Stimulated activated naive B cell treated with anti-CD40 and anti-IgM and Interleukin-4, amounts not matched to agents 10 μg/mL and 1 μg/mL and 100 μg/mL, for 72 hours (primary cell): ENCODE measurements at places on chromosomes 1 and 21.
A peak's percentile ranks its signal among the peaks of the same experiment; 100 is the strongest.

- H3K4me1 ChIP-seq: peaks cover 34% of the 10 kb centered on the region
- DNase-seq: no peak
- H3K27me3 ChIP-seq: no peaks in the 10 kb centered on the region
- H3K4me3 ChIP-seq: no peak overlapping the region
- H3K36me3 ChIP-seq: peaks cover 26% of the 10 kb centered on the region
- peak overlapping the region; percentile 27 for H3K27ac ChIP-seq
Observed at GRCh38 chr1:205800981-205801703, 11.9 kb downstream of the SLC41A1 start.

- no peak for DNase-seq
- no peak overlapping the region for H3K27ac ChIP-seq
- H3K27me3 ChIP-seq: no peaks in the 10 kb centered on the region
- H3K36me3 ChIP-seq: peaks cover 31% of the 10 kb centered on the region
Observed at GRCh38 chr1:161131523-161132409, 701 bp downstream of the DEDD start.

DNA sequence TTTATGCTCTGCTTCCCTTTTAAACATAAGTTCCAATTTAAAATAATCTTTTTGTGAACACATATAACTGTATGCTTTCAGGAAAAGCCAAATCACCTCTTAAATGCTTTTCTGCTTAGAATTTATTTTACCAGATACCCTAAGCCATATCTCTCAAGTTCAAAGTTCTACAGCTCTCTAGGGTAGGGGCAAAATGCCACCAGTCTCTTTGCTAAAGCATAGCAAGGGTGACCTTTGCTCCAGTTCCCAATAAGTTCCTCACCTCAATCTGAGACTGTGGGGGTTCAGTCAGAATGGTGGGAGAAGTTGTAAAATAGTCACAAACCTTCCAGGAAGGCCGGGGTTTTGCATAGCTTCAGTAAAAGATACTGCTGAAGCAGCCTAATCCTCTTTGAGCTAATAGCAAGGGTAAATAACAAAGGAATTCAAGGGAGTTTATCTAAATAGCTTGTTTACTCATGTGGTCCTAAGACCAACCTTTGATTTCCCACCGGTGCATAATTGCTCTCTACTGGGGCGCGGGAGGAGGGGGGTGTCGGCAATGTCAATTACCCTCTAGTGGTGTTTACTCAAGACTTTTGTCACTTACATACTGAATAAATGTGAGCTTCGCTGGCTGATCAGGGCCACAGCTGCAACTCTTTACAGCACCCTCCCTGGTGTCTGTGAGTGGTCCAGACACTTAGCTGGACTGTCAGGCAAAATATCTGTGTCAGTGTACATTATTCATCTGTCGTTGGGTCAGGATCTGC is 1376.2 kb downstream of the NCAM2 start:
- no peak overlapping the region for H3K4me3 ChIP-seq
- no peak overlapping the region for H3K27ac ChIP-seq
- DNase-seq: no peak
- H3K27me3 ChIP-seq: peaks cover 9% of the 10 kb centered on the region

DNA sequence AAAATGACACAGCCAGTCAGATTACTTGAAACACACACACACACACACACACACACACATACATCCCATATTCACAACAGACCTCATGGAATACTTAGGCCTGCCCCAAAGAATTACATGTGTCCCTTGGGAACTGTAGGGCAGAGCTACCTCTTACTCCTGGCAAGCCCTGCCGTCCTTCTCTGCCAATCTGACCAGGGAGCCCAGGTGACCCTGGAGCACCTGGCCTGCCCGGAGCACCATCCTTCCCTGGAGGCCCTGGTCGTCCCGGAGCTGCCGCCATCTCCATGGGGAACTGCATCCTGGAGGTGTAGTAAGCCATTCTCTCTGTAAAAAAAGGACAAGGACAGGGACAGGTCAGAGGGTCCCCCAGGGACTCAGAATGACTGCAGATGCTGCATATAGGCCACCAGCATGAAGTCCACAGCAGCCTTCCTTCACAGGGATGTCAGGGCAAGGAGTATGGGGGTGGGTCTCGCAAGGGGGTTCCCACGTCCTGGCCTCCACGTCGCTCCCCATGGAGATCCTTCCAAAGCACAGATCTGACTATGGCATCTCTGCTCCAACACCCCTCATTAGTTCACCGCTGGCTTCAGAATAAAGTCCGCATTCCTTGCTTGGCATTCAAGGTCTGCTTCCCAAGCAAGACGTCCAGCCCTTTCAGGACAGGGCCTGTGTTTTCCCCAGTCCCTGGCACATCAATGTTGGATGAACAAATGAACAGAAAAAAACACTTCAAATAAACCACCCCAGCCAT is 9.2 kb upstream of the PEF1 start:
- no peaks in the 10 kb centered on the region for H3K4me1 ChIP-seq
- H3K27me3 ChIP-seq: peaks cover 22% of the 10 kb centered on the region
- DNase-seq: no peak
- no peak overlapping the region for H3K4me3 ChIP-seq
- H3K36me3 ChIP-seq: peaks cover 5% of the 10 kb centered on the region
- no peak overlapping the region for H3K27ac ChIP-seq

DNA sequence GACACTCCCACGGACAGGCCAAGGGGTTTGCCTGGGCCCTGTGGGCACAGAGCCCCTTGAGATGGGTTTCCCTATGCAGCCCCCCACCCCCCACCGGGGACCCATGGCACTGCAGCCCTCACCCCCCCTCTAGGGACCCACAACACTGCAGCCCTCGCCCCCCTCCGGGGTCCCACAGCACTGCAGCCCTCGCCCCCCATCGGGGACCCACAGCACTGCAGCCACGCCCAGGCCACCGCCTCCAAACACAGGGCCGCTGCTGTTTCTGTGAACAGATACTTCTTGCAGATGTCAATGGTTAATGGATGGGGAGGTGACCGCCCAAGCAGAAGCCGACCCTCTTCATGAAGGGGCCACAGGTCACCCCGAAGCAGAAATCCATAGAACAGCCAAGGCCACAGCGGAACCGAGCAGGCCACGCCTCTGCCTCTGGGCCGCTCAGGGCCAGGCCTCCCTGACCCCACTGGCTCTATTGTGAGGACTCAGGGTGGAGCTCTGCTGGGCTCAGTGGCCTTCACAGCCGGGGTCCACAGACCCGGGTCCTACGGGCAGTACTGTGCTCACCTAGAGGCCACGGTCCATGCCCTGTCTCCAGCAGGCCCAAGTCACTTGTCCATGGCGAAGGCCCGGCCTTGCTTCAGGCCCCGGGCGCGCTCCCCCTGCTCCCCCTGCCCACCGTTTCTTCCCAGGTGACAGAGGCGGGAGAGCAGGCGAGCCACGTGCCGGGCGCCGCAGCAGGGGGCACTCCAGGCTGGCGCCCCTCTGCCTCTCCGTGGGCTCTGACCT is 4.1 kb upstream of the POFUT2 start:
- H3K36me3 ChIP-seq: peaks cover 3% of the 10 kb centered on the region
- no peak overlapping the region for H3K4me3 ChIP-seq
- H3K27me3 ChIP-seq: peaks cover 24% of the 10 kb centered on the region
- peaks cover 27% of the 10 kb centered on the region for H3K4me1 ChIP-seq

GRCh38 chr1:117173006-117173405 is 37.7 kb downstream of the VTCN1 start:
- H3K4me3 ChIP-seq: no peak overlapping the region
- H3K36me3 ChIP-seq: no peaks in the 10 kb centered on the region
- no peaks in the 10 kb centered on the region for H3K27me3 ChIP-seq
- H3K27ac ChIP-seq: no peak overlapping the region
- no peaks in the 10 kb centered on the region for H3K4me1 ChIP-seq

GRCh38 chr1:116372191-116372590 is 853 bp upstream of the ATP1A1 start:
- peak overlapping the region; percentile 94 for H3K4me3 ChIP-seq
- H3K27ac ChIP-seq: no peak overlapping the region
- DNase-seq: no peak

DNA sequence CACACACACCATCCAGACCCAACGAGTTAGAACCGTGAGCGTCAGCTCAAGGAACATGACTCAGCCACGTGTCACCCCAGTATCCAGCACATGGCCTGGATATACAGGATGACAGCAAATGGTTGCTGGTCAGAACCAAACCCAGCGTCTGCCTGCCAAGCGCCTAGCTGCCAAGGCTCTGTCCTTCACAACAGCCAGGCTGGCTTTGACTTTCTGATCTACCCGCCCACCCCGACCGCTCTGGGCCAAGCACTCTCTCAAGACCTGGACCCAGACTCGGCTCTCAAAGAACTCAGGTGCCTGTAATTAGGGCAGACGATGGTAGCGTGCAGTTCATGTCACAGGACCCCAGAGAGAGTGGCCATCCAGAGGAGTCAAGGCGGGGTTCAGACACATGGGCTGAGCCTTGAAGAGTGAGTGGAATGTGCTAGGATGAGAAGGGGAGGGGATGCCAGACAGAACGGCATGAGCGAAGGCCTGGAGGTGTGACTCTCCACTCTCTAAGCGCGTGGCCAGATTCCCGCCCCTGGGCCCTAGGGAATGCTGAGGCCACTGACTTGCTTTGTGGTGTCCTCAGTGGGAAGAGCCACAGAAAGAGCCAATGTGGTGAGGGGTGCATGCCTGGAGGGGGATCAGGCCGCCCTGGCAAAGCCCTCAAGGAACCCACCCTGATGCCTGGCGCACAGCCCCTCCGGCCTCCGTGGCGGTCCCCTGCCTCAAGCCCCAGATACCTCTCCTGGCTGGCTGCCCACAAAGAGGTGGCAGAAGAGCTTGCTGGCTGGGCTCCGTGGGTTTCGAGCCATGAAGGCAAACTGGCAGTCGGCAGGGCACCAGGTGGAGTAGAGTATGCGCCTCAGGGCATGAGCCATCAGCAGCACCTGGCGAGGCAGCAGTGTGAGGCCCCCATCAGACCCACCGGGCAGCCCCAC is 7.0 kb downstream of the SH2D5 start:
- H3K27me3 ChIP-seq: peaks cover 43% of the 10 kb centered on the region
- H3K27ac ChIP-seq: no peak overlapping the region
- no peak for DNase-seq
- no peak overlapping the region for H3K4me3 ChIP-seq
- no peaks in the 10 kb centered on the region for H3K36me3 ChIP-seq
- H3K4me1 ChIP-seq: peaks cover 8% of the 10 kb centered on the region

DNA sequence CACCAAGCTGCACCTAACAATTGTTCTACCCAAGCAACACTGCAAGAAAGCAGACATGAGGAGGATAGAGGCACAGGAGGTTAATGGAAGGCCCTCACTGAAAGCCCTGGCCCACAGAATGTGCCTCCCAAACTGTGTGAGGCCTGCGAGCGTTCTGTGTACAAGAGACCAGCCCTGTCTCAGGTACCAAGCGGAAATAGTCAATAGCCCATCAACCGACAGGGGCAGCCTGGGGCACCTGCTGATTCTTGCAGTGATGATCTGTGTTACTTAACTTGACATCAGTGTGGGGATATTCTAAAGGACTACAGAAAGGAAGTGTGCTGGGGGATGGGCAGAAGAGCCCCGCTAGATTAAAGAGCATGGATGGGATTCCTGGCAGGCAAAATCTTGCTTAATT is 392.4 kb downstream of the KCNH1 start:
- no peaks in the 10 kb centered on the region for H3K4me1 ChIP-seq
- no peak for DNase-seq
- no peak overlapping the region for H3K4me3 ChIP-seq
- H3K27ac ChIP-seq: no peak overlapping the region
- H3K27me3 ChIP-seq: peaks cover 13% of the 10 kb centered on the region

DNA sequence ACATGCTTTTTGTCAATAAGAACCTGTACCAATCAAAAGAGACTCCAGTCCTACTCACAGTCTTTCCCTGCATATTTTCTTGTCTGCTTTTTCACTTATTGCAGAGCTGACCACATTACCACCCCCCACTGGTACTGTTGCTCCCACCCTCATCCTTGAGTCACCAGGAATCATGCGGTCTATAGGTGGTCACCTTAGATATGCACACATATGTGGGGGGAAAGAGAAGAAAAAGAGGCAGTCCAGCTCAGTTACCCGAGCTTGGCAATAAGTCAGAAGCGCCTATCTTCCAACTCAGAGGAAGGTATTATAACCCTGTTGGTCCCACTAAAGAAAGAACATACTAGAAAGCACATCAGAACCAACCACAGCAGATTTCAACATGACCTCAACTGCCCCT is 119.2 kb downstream of the SMYD2 start:
- no peaks in the 10 kb centered on the region for H3K36me3 ChIP-seq
- H3K4me3 ChIP-seq: no peak overlapping the region
- DNase-seq: no peak
- peaks cover 4% of the 10 kb centered on the region for H3K27me3 ChIP-seq
- no peaks in the 10 kb centered on the region for H3K4me1 ChIP-seq
